ENCODE measurements at places on chromosomes 5 and 9. TPM values are rescaled to one million over a fixed set of nuclear protein-coding genes. Genes with fewer than 3 reads are reported as not detected.

DNA sequence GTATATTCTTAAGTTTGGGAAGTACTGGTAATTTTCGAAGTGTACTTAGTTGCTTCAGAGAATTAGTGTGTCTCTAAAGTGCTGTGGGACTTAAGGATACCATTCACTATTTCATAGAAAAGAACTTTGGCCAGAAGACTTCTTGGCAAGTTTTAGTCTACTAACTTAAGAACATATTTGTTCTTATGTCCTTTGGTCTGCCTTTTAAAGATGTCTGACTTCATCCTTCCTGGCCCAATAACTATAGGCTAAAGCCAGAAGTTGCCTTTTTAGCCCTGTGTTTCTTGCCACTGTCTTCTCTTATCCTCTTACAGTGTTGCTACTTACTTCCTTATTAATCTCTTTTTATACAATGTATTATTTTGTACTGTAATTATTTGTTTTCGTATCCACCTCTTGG lies 6.3 kb downstream of the RBM27 start:
- peaks cover 10% of the 10 kb centered on the region for H3K4me1 ChIP-seq
- H3K4me3 ChIP-seq: no peak overlapping the region
- DNase-seq: no peak
- H3K27ac ChIP-seq: peak overlapping the region; percentile 26
- no peaks in the 10 kb centered on the region for H3K36me3 ChIP-seq

DNA sequence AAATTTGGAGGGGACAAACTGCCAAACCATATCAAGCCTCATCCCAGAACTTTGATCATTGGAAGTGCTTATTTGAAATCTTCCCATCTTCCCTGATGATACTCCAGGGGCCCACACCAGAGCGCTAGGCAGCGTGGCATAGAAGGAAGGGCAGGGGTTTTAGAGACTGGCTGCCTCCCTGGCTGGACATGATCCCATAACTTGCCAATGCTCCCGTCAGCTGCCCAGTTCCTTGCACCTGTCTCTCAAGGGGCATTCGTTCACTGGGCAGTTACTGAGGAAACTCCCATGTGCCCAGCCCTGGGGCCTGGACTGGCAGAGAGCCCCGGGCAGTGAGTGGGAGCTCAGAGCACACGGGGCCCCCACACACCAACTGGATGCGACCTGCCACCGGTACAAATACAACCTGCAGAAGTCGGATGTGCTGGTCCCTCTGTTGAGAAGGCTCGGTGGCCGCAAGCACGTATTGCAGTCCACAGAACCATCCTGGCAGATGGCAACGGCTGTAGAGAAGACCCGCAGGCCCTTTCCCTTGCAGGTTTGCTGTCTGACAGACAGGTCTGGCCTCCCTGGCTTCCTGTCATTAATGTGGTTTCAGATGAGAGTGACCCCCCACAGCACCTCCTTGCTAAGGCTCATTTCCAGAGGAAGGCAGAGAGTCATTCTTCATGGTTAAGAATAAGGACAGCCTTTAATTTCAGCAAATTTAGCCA lies 122.4 kb downstream of the MVB12B start:
- H3K4me3 ChIP-seq: no peak overlapping the region
- H3K27me3 ChIP-seq: no peaks in the 10 kb centered on the region
- H3K36me3 ChIP-seq: no peaks in the 10 kb centered on the region
- H3K27ac ChIP-seq: no peak overlapping the region
- DNase-seq: no peak

- no peaks in the 10 kb centered on the region for H3K36me3 ChIP-seq
- DNase-seq: no peak
- H3K27ac ChIP-seq: no peak overlapping the region
- H3K4me1 ChIP-seq: no peaks in the 10 kb centered on the region
Observed at GRCh38 chr5:17425385-17426070, 72.5 kb upstream of the TAF11L2 start.

DNA sequence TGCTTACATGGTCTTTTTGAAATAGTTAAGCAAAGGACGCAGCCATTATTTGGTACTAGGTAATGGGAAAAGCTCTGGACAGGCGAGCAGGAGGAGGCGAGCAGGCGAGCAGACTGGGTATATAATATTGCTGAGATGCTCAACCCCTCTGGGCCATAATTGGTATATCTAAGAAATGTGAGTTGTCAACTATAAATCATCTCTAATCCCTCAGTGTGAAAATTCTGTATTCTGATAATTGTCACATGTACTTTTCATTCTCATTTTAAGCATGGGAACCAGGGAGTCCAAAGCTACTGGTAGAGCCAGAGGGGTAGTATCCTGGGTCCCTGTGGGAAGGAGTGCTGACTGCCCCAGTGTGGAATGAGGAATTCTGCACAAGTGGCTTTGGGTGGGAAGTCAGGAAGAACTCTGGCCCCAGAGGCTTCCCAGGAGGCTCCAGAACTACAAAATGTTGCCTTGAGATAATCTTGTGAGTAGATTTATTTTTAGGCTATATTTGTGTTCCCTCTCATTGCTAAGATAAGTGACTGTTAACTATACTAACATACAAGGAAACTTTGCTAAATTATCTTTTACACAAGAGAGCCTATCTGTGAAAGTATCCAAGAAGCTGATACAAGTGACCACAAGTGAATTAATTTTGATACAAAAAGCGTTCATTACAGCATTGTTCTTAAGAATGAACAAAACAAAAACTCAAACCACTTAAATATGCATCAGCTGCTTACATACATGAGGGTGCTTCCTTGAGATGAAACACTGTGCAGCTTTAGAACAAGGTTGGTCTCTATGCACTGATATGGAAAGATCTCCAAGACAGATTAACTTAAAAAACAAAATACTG lies 70.5 kb upstream of the TNFAIP8 start:
- no peak overlapping the region for H3K27ac ChIP-seq
- H3K36me3 ChIP-seq: peaks cover 16% of the 10 kb centered on the region
- no peak for DNase-seq
- H3K4me3 ChIP-seq: no peak overlapping the region
- H3K27me3 ChIP-seq: no peaks in the 10 kb centered on the region
- H3K4me1 ChIP-seq: peaks cover 96% of the 10 kb centered on the region

- no peak overlapping the region for H3K4me3 ChIP-seq
- no peak for DNase-seq
- no peaks in the 10 kb centered on the region for H3K27me3 ChIP-seq
Observed at GRCh38 chr5:10746711-10747110, 14.3 kb downstream of the DAP start.

DNA sequence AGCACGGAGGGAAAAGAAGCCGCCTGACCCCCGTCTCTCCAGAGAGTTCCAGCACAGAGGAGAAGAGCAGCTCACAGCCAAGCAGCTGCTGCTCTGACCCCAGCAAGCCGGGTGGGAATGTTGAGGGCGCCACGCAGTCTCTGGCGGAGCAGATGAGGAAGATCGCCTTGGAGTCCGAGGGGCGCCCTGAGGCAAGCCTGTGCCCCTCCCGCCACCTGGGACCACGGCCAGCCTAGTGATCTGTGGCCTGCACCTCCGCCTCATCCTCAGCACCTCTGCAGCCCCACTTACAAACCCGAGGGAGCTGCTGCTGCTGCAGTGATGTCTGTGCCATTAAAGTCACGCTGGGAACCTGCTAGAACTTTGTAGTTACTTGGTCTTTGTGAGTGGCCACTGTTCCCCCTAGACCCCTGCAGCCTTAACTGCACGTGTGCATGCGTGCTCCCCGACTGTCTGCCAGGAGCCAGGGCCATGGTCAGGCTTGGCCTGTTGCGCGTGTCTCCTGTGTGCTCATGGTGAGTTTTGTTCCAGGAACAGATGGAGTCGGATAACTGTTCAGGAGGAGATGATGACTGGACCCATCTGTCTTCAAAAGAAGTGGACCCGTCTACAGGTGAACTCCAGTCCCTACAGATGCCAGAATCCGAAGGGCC lies 12.5 kb downstream of the SQSTM1 start:
- no peak overlapping the region for H3K4me3 ChIP-seq
- H3K36me3 ChIP-seq: peaks cover 64% of the 10 kb centered on the region
- DNase-seq: no peak

- H3K27ac ChIP-seq: no peak overlapping the region
- no peaks in the 10 kb centered on the region for H3K36me3 ChIP-seq
- DNase-seq: no peak
- no peak overlapping the region for H3K4me3 ChIP-seq
Observed at GRCh38 chr9:83430681-83431080, 107.5 kb downstream of the FRMD3 start.

- peaks cover 9% of the 10 kb centered on the region for H3K27me3 ChIP-seq
- H3K27ac ChIP-seq: no peak overlapping the region
- H3K4me3 ChIP-seq: no peak overlapping the region
- DNase-seq: no peak
- no peaks in the 10 kb centered on the region for H3K4me1 ChIP-seq
Observed at GRCh38 chr5:154541553-154541952, 63.5 kb upstream of the HAND1 start.

- no peaks in the 10 kb centered on the region for H3K27me3 ChIP-seq
- no peak overlapping the region for H3K27ac ChIP-seq
- no peak for DNase-seq
- no peaks in the 10 kb centered on the region for H3K4me1 ChIP-seq
- no peak overlapping the region for H3K4me3 ChIP-seq
Observed at GRCh38 chr9:116318468-116319374, 165.1 kb downstream of the PAPPA start.

DNA sequence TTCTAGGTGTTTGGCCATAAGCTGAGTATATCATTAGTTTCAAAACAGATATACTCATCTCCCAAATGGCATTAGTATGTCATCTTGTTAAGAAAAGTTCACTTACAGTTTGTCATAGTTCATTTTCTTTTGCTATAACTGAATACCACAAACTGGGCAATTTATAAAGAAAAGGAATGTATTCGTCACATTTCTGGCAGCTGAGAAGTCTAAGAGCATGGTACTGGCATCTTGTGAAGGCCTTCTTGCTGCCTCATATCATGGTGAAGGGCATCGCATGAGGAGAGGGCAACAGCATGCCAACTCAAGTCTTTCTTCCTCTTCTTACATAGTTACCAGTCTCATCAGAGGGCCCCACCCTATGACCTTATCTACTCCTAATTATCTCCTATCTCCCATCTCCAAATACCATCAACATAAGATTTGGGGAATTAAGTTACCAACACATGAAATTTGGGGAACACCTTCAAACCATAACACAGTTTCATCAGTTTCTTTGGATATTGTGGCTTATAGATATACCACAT lies 20.4 kb upstream of the ITGA1 start:
- H3K27ac ChIP-seq: no peak overlapping the region
- H3K36me3 ChIP-seq: no peaks in the 10 kb centered on the region
- H3K27me3 ChIP-seq: no peaks in the 10 kb centered on the region
- H3K4me3 ChIP-seq: no peak overlapping the region
- H3K4me1 ChIP-seq: no peaks in the 10 kb centered on the region
- DNase-seq: no peak

- DNase-seq: no peak
- H3K4me1 ChIP-seq: peaks cover 4% of the 10 kb centered on the region
- no peaks in the 10 kb centered on the region for H3K27me3 ChIP-seq
- H3K27ac ChIP-seq: no peak overlapping the region
- peaks cover 8% of the 10 kb centered on the region for H3K36me3 ChIP-seq
- no peak overlapping the region for H3K4me3 ChIP-seq
Observed at GRCh38 chr5:135371622-135372232, 27.3 kb downstream of the MACROH2A1 start.

- no peak overlapping the region for H3K4me3 ChIP-seq
- H3K27ac ChIP-seq: peak overlapping the region; percentile 61
- peaks cover 40% of the 10 kb centered on the region for H3K4me1 ChIP-seq
Observed at GRCh38 chr5:43034591-43034968, 5.5 kb downstream of the ANXA2R start.

GRCh38 chr5:69497006-69497520 lies 4.5 kb downstream of the OCLN start:
- no peaks in the 10 kb centered on the region for H3K36me3 ChIP-seq
- no peak for DNase-seq
- H3K27ac ChIP-seq: no peak overlapping the region
- H3K4me3 ChIP-seq: no peak overlapping the region
- peaks cover 20% of the 10 kb centered on the region for H3K4me1 ChIP-seq
- H3K27me3 ChIP-seq: no peaks in the 10 kb centered on the region

DNA sequence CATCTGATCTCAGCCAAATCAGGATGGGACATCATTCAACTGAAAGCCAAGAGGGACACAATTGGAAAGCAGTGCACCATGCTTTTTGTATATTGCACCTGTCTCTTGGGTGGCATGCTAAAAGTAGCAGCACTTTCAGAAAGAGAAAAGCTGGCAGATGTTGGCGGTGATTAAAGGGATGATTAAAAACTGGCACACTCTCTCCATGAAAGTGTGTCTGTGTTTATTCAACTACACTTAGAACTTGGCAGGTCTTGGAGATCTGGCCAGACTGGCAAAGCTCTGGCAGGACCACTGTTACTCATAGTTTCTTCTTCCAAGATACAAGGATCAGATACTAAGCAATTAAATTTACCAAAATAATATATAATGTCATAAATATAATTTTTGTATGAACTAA lies 112.9 kb upstream of the ELAVL2 start:
- DNase-seq: no peak
- no peak overlapping the region for H3K27ac ChIP-seq
- no peaks in the 10 kb centered on the region for H3K4me1 ChIP-seq
- H3K27me3 ChIP-seq: no peaks in the 10 kb centered on the region

GRCh38 chr5:171306781-171307591 lies 2.1 kb upstream of the TLX3 start:
- H3K4me1 ChIP-seq: no peaks in the 10 kb centered on the region
- no peak for DNase-seq
- no peak overlapping the region for H3K27ac ChIP-seq

GRCh38 chr5:37417347-37417746 lies 38.2 kb downstream of the WDR70 start:
- peaks cover 3% of the 10 kb centered on the region for H3K36me3 ChIP-seq
- no peak for DNase-seq
- H3K4me3 ChIP-seq: no peak overlapping the region
- no peaks in the 10 kb centered on the region for H3K27me3 ChIP-seq

GRCh38 chr5:126402621-126403555 lies 20.3 kb upstream of the GRAMD2B start:
- no peak overlapping the region for H3K27ac ChIP-seq
- no peaks in the 10 kb centered on the region for H3K4me1 ChIP-seq
- no peak for DNase-seq

DNA sequence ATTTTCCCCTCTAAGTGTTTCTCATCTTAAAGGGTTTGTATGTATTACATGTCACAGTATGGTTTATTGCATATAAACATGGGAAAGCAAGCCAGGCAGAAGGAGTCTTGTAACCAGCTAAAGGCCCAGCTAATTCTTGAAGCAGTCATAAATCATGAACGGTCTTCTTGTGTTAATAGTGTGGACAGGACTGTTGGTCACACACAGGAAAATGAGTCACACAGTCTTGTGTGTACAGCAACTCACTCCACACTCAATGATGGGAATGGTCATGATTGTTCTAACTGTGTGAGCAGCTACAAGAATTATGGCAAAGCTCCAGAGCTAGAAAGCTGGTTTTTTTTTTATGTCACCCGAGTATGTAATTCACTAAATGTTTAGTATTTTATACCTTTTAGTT lies 123.9 kb downstream of the GHR start:
- DNase-seq: no peak
- no peak overlapping the region for H3K4me3 ChIP-seq

Gene FER
- 42.7 TPM for total RNA-seq

Gene TMEM215
- not detected for total RNA-seq

Gene PLAC8L1
- total RNA-seq: 0.51 TPM

Gene ENG
- total RNA-seq: 12.6 TPM

Gene TUT7
- 70.7 TPM for total RNA-seq

Gene BHMT2
- not detected for total RNA-seq

Gene EPB41L4A
- 12.9 TPM for total RNA-seq

Gene IL13
- total RNA-seq: not detected

Gene FAM169A
- total RNA-seq: 8.1 TPM

Gene SIMC1
- 63.5 TPM for total RNA-seq
